Fibroblast of lung (primary cell): ENCODE measurements at places on chromosomes 5 and 9. TPM values are rescaled to one million over a fixed set of nuclear protein-coding genes. Genes with fewer than 3 reads are reported as not detected.

FAM153A gene
- not detected in 2 replicates for total RNA-seq

IQGAP2 gene
- total RNA-seq, result 7.9 and 8.5 TPM in 2 replicates

AFAP1L1 gene
- 7.1 and 9.5 TPM in 2 replicates for total RNA-seq

HMMR gene
- total RNA-seq, result 1.3 and 19.7 TPM in 2 replicates

FOXD4L4 gene
- 0.26 TPM in 1 of 2 replicates, not detected in the other for total RNA-seq

CA9 gene
- total RNA-seq, result 0.17 and 0.26 TPM in 2 replicates

PCDHB5 gene
- 1.8 and 2.8 TPM in 2 replicates for total RNA-seq

FCHO2 gene
- total RNA-seq, result 19.2 and 19.5 TPM in 2 replicates

PCDHGB1 gene
- total RNA-seq, result 3.1 and 4.3 TPM in 2 replicates

CLIC3 gene
- 1.3 and 3.5 TPM in 2 replicates for total RNA-seq

FABP6 gene
- not detected in 2 replicates for total RNA-seq

SHOC1 gene
- total RNA-seq, result under 0.01 TPM in 2 replicates

GLRA1 gene
- not detected in 2 replicates for total RNA-seq

MLANA gene
- total RNA-seq, result not detected in 2 replicates

SYK gene
- total RNA-seq, result not detected in 2 replicates

IFNA21 gene
- not detected in 2 replicates for total RNA-seq

FBP2 gene
- total RNA-seq, result not detected in 2 replicates

SAXO1 gene
- total RNA-seq, result under 0.01 and 0.17 TPM in 2 replicates

SIGMAR1 gene
- total RNA-seq, result 23.4 and 52.5 TPM in 2 replicates

ADAMTS6 gene
- total RNA-seq, result 45.2 and 48.3 TPM in 2 replicates

GABRB2 gene
- total RNA-seq, result under 0.01 TPM in 2 replicates

CREBRF gene
- total RNA-seq, result 25.2 and 38.8 TPM in 2 replicates

PHF2 gene
- total RNA-seq, result 12.1 and 13.4 TPM in 2 replicates

DEPDC1B gene
- total RNA-seq, result 2.1 and 2.5 TPM in 2 replicates

PAEP gene
- not detected in 2 replicates for total RNA-seq

FOXD4L5 gene
- under 0.01 TPM in 2 replicates for total RNA-seq

CYLC2 gene
- total RNA-seq, result not detected in 2 replicates

MYMK gene
- not detected in 2 replicates for total RNA-seq

SEMA5A gene
- 17.7 and 30.6 TPM in 2 replicates for total RNA-seq

PTGR1 gene
- 74.2 and 126 TPM in 2 replicates for total RNA-seq

FAM163B gene
- total RNA-seq, result not detected in 2 replicates

GPSM1 gene
- 54.2 and 60.3 TPM in 2 replicates for total RNA-seq

ZNG1E gene
- 18.2 and 23.4 TPM in 2 replicates for total RNA-seq

UBE2R2 gene
- total RNA-seq, result 16.7 and 23.9 TPM in 2 replicates

RGS7BP gene
- total RNA-seq, result under 0.01 and 0.51 TPM in 2 replicates

ORM1 gene
- total RNA-seq, result not detected in 2 replicates

PCDHGC5 gene
- total RNA-seq, result 1.3 and 2.6 TPM in 2 replicates

PLAA gene
- total RNA-seq, result 36.7 and 38.1 TPM in 2 replicates
